ENCODE measurements at places on chromosomes 7 and 10.

DNA sequence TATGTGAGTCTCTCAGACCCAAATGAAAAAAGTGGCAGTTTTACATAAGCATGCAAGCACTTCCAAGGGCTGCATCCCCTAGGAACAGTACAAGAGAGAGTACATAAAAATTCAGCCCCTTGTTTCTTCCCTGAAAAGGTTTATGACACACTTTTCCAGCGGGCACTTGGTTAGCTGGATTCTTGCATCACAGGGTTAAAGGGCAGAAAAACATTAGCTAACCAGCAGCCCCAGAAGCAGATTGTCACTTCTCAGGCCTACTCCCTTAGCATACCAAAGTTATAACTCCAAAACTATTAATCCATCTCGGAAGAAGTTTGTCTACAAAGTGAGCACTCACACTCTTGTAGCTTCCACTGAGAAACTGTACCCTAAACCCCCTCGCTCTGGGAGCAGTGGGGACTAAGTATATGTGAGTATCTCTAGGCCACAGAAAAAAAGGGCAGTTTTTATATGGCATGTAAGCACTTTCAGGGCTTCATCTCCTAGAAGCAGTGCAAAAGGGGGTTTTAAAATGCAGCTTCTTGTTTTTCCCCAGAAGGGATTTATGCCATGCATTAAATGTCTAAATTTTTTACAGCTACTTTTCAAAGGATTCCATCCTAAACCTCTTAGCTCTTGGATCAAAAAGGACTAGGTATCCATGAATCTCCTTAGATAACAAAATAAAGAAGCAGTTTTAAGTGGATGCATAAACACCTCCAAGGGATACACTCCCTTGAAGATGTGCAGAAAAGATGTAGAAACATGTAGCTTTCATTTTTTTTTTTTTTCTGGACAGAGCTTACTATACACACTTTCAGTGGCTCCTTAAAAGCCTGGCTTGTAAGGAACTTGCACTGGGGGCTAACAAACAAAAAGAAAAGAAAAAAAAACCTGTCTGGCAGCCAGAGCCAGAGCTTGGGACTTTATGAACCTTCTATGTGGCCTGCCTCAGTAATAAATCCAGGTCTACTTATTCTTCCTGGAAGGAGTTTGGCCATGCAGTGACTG, 956.7 kb downstream of the CCSER2 start:
- no peak for DNase-seq

DNA sequence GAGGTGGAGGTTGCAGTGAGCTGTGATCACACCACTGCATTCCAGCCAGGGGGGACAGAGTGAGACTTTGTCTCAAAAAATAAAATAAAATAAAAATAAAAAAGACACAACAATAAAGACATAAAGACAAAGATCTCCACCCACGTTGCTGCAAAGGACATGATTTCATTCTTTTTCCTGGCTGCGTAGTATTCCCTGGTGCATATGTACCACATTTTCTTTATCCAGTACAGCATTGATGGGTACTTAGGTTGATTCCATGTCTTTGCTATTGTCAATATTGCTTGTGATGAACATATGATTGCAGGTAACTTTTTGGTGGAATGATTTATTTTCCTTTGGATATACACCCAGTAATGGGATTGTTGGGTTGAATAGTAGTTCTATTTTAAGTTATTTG, 42.0 kb upstream of the CCDC3 start:
- no peak for DNase-seq

- DNase-seq, result no peak
Observed at GRCh38 chr10:98030093-98030821, at the start of gene CRTAC1. TSS of gene CRTAC1 (minus strand) at chr10:98030621. CDS start at chr10:98030472, 149 bp downstream.

DNA sequence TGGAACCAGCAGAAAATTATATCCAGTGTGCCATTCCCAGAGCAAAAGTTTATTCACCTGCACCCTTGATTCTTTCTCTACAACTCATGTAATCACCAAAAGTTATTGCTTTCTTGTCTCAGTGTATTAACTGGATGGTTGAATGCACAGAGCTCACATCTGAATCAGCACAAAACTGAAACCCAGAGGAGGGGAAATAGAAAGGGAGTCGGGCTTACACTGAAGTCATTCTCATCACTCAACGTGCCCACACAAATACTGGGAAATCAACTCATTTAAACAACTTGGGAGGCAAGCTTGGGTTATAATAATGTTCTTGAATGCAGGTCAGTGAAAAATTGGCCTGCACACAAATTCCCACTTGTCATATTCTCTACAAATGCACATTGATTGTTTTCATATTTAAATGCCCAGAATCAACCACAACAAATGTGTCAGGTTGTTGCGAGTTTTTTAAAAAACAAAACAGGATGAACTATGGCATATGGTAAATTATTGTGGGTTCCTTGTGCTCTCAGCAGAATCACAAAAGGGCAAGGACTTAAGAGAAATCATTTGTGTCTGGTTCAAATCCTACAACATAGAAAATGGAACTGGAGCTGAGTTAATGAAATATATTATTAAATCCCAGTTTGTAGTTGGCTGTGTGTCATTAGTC, 125.9 kb upstream of the NOBOX start:
- peak; percentile 18 for DNase-seq

- no peak for DNase-seq
Observed at GRCh38 chr7:69800495-69800894, 202.2 kb downstream of the AUTS2 start.

DNA sequence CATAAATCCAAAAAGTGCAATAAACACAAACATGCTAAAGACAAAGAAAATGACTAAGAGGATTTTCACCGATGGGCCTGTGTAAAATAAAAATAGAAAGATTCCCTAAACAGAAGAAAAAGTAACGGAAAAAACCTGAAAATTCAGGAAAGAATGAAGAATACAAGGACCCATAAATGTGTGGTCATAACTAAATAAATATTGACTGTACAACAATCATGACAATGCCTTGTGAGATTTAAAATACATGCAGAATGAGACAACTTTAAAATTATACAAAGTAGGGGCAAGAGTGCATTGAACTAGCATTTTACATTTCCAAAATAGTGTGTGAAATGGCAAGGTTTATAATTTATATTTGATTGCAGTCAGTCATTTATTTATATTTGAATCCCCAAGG, 409.1 kb upstream of the ANKRD30A start:
- DNase-seq, result no peak

DNA sequence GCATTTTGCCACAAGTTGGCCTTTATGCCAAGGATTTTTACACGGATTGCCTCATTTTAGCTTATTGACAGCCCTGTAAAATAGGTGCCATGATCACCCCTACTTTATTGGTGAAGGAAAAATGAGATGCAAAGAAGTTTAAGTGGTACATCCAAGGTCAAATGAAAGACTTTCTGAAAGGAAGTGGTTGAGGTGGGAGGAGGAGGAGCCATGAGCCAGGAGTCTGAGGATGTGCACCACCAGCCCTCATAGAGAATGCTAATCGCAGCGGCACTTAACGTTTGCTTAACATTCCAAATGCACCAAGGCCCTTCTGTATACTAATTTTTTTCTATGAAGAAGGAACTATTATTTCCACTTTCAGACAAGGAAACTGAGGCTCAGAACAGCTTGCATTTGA, 31.0 kb upstream of the LRRC18 start:
- no peak for DNase-seq

- DNase-seq, result no peak
Observed at GRCh38 chr10:93751832-93752231, 5.9 kb upstream of the LGI1 start.

- no peak for DNase-seq
Observed at GRCh38 chr7:14859267-14859666, 43.3 kb downstream of the DGKB start.

DNA sequence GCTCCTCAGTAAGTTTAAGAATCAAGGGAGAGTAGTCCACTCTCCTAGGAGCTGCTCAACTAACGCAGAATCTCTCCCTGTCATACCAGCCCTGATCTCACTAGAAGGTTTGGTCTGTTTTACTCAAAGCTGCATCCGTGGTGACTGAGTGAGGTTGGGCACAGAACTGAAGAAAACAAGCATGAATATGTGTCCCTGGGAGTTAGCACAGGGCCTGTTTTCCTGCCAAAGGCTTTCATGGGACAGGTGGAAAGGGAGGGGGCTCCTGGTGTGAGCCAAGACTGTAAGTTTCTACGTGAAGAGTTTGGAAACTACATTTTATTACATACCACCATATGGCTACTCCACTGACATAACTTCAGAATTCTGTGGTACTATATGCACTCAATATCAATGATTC, 705.9 kb downstream of the MAGI2 start:
- DNase-seq, result no peak

DNA sequence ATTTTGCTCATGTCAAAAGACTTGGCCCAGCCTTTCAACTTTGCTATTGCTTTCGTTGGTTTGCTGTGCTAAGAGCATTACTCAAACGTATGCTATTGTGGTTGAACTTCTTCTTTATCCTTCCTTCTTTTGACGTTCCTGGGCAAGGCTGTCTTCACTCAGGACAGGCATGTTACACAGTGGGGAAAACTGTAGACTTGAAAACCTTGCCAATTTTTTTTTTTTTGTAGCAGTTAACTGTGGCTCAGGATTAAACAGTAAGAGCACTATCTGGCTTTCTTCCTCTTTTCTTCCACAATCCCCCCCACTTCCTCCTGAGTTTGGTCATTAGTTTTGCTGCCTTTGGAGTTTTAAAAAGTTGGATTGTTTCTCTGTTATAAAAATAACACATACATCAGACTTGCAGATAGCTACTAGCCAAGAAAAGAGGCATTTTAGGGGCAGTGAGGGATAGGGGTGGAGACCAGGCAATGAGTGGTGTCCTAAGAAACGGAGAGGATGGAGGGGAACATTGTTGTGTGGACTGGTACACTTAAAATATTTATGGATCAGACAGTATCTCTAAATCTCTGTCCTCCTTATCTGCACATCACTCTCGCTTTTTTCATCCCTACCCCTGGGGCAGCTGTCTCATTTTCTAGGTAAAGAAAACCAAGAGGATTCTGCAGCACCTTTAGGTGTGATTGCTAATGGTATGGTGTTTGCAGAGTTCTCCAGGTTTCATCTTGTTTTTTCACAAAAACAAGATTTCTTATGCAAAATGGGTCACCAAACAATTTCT, 181.7 kb downstream of the LRMDA start:
- DNase-seq, result no peak

DNA sequence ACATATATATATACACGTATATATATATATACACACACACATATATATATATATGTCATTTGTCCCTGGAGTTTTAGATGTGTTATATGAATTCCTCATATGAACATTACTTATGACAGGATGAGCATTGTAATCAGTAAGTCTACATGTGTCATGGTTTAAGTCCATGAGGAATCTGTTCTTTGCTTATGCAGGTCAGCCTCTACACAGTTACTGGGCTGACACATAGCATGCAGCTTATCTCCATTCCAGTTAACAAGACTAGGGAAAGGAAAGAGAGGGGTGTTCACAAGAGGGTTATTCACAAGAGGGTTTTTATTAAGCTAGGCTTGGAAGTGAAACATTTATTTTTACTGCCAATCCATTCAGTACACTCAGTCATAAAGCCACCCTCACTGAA, 226.7 kb downstream of the SNX13 start:
- no peak for DNase-seq

GRCh38 chr7:3188946-3189345, 112.1 kb upstream of the SDK1 start:
- DNase-seq, result no peak

- no peak for DNase-seq
Observed at GRCh38 chr10:30158325-30158960, 99.1 kb upstream of the JCAD start.

GRCh38 chr7:136489808-136490207, 378.6 kb upstream of the CHRM2 start:
- DNase-seq, result no peak

GRCh38 chr10:20855398-20856038, 41.6 kb downstream of the NEBL start:
- no peak for DNase-seq

DNA sequence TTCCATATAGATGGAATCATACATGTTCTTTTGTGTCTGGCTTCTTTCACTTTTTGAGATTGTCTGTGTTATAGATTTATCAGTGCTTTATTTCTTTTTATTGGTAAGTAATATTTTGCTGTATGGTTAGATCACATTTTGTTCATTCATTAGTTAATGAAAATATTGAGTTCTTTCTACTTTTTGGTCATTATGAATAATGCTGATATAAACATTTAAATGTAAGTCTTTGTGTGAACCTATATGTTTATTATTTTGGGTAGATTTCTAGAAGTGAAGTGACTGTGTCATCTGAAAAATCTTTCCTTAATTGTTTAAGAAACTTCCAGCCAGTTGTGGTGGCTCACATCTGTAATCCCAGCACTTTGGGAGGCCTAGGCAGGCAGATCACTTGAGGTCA, 11.4 kb upstream of the VWDE start:
- no peak for DNase-seq

DNA sequence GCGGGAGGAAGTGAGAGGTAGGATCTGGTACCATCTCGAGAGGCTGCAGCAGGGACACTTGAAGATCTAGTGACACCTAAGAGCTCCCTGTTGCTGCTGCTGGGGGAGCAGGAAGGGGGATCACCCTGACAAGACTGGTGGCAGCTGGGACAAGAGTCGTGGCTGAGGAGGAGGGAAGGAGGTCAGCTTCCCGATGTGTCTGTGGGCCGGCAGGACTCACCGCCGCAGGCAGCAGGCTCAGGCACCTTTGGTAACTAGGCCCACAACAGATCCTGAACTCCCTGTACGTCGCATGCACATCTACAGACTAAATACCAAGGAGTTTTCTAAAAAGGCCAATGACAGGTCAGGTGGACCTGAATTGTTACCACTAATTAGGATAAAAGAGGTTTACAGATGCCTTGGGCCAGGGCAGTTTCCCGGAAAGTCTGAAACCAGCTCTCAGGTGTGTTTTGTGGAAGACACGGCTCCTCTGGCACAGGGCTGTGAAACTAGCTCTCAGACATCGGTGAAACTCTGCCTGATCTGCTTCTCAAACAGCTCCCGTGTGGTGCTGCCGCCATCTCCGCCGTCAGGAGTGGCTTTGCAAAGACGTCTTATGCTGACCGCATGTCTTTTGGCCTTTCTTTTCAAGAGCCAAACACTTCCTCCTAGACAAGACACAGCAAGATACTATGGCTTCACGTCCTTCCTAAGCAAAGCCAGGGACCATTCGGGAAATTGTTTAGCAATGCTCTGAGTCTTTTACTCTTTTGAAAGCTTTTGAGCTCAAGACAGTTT, 609.7 kb downstream of the PTPRN2 start:
- DNase-seq, result no peak

- no peak for DNase-seq
Observed at GRCh38 chr10:49527061-49527460, 11.9 kb downstream of the ERCC6 start.

Measured in GM18507 (cell line).